ENCODE measurements at places on chromosomes 4 and X.

GRCh38 chrX:15815779-15816437, 25.6 kb downstream of the ZRSR2 start:
- peak; percentile 8 for DNase-seq

- no peak for DNase-seq
Measured at GRCh38 chrX:11949291-11949690, 189.0 kb upstream of the FRMPD4 start.

GRCh38 chr4:101414496-101414895, 67.2 kb upstream of the PPP3CA start:
- no peak for DNase-seq

DNA sequence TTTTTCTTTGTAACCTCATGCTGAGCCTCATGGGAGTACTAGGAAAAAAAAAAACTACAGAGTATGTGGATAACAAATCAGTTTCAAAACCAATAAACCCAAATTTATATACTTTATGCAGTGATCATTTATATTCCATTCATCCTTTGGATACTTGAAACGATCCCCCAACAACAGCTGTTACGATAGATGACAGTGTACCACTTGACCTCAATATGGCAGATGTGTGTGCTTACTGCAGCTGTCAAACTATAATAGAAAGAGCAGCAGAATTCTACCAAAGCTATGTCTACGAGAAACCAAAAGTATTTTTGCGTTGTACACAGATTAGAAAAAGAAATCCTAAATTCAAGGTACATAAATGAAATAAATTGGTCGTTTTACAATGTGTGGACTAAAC, 337.8 kb downstream of the PDGFC start:
- DNase-seq: no peak

GRCh38 chr4:153970169-153970568, 181.3 kb upstream of the SFRP2 start:
- no peak for DNase-seq

DNA sequence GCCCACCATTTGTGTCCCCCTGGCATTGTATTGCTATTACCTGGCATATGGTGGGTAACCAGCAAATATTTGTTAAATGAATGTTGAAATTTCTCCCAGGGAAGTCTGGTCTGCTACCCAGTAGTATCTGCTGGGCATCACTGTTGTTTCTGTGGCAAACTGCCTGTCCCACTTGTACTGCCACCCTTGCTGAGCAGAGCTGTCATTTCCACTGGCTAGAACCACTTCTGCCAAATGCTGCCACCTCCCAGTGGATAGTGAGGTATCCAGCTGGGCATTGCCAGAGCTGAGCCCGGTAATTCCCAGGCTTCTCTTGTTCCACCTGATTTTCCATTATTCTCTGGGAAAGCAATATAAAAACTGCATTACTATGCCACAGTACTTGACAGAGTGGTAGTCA, 186.7 kb upstream of the NOCT start:
- DNase-seq: no peak

GRCh38 chrX:11480626-11481025, 185.1 kb downstream of the ARHGAP6 start:
- DNase-seq: no peak

GRCh38 chr4:73676136-73676535, 55.9 kb upstream of the RASSF6 start:
- no peak for DNase-seq

GRCh38 chr4:70895811-70896491, 6.2 kb upstream of the MOB1B start:
- no peak for DNase-seq

- no peak for DNase-seq
Measured at GRCh38 chr4:145019346-145019745, 78.7 kb downstream of the ANAPC10 start.

GRCh38 chr4:1376841-1377605, 29.2 kb downstream of the NKX1-1 start:
- DNase-seq: no peak

DNA sequence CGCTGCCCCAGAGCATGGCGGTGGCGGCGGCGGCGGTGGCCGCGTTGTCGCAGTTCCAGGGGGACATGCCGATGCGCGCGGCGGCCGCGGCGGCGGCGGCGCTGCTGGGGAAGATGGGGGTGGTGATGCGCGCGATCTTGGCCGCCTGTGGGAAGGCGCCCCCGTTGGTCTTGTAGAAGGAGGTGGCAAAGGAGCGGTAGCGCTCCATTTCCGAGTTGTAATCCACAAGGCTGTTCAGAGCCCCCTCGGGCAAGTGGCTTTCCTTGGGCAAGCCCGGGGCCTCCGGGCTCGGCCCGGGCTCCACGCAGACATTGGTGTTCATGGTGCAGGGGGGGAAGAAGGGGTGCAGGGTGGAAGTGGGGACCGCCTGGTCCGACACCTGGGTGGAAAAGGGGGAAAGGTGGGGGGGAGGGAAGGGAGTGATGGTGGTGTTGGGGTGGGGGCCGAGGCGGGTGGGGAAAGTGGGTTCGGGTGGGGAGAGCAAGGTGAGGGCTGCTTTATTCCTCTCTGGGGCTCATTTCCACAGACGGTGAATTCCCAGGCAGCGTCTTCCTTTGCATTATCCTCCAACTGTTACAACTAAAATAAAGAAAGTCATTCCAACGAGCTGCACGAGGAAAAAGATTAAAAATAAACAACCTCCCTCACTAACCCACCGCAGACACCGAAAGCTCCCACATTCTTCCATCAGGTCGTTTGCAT, 3.1 kb downstream of the CXXC4 start:
- DNase-seq: peak; percentile 54

GRCh38 chr4:88672987-88673386, 24.6 kb downstream of the NAP1L5 start:
- peak; percentile 37 for DNase-seq
